Right ventricle myocardium superior (tissue), 1 donor: ENCODE measurements at places on chromosomes 7 and 10.

DNA sequence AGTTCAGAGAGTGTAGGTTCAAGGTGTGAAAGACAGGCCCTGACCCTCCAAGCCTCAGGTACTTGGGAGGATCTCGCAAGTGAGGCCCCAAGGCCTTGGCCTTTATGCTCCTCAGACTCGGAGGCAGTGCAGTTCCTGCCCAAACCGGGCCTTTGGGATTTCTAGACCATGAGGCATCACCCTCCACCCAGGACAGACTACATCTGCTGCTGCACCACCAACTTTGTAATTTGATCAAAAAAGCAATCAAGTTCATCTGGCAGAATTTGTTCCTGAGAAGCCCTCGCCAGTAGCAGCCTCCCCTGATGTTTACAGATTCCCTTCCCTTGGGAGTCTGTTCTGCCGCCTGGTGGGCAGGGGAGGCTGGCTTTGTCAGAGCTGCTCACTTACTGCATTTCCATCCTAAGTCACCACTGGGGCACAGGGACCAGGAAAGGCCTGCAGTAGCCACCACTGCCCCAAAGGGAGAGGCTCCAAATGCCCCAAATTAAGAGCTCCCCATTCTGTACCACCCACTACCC lies 2.1 kb downstream of the CAMK2G start:
- no peak for DNase-seq

- no peak for DNase-seq
Measured at GRCh38 chr7:36918591-36918990, 194.3 kb upstream of the AOAH start.

DNA sequence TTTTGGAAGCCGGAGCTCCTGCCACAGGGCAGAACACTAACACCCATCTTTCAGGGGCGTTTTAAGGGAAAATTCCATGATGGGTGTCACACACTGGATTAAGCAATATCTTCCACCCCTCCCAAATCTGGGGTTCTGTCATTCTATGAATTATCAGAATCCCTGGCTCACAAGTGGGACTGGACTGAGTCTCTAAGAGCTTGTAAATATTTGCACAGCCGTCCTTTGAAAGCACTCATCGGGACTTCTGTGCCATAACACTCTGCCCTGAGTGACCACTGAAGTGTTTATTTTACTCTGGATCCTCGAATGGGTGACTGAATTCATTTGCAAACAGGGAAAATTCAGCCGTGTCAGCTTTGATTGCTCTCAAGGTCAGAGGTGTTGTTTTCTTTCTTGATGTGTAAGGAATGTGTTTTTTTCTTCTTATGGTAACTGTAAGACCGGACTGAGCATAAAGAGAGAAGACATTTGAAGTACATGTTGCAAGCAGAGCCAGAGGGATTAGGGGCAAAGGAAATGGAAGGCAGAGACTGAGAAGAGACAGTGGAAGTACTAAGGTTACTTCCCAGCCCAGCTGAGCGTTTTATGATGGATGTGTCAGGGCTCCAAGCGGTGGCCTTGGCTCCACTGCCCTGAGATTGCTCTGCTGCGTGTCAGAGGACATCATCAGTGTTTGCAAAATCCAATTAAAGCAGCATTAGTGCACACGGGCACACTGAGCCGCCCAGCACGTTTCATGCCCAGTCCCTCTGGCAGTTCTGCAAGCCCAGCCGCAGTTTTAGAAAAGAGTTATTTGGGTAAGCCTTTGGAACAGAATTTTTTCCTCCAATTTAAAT lies 17.7 kb upstream of the GTPBP4 start:
- no peak for DNase-seq

DNA sequence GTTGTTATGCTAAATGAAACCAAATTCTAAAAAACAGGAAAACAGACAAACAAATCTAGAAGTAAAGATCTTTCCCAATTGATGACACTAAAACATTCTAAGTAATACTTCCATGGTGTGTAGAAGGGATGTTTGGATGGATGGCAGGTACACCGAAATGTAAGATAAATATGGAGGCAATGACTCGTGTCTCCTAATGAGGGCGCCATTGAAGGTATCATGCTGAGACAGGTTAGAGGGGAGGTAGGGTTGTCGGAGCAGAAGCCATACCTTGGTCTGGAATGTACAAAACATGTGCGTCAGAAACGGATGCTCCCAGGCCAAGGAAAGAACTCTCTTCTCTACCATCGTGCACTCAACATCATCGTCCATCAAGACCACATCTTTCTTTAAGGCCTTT lies 101.4 kb downstream of the PRKCQ start:
- no peak for DNase-seq

DNA sequence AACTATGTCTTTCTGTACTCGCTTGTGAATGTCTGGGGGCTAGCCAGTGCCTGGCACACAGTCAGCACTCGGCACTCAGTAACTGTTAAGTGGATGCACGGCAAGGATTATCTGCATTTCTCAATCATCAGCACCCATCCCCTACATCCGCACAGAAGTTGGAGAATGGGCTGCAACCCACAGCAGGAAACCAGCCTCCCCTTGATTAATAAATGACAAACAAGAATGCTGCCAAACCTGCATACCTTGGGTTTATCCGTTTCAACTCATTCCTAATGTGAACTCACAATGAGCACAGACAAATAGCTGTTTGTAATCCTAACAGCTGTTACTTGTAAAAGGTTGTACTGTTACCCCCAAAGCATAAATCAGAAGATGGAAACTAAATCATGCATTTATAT lies 28.9 kb downstream of the PPP1R3C start:
- no peak for DNase-seq

GRCh38 chr10:92857904-92858514 lies 9.7 kb downstream of the EXOC6 start:
- DNase-seq, result no peak

GRCh38 chr10:132714986-132715775 lies 70.8 kb downstream of the NKX6-2 start:
- DNase-seq, result peak; percentile 20

DNA sequence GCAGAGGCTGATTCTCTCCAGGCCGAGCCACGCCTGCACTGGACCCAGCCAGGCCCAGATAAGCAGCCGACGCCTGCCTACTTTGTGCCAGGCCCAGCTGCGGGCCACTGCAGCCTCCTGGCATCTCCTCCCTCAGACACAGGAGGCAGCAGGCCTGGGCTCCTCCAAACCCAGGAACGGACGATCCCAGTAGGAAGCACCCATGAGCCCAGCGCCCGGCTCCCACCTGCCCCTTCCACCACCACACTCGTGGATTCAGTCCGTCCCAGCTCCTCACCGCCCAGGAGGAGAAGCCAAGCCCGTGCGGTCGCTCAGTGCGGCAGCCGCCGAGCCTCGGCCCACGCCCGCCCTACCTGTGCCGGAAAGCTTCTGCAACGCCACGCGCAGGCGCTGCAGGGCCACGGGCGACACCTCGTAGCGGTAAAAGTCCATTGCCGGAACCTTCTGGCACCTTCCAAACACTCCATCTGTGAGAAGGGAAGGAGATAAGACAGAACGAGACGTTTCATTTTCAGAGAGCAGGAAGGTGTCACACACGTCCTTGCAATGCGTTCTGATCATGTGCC lies 271.1 kb downstream of the PTPRN2 start:
- no peak for DNase-seq

GRCh38 chr10:86004337-86004736 lies 362.3 kb downstream of the GRID1 start:
- no peak for DNase-seq

- peak; percentile 88 for DNase-seq
Measured at GRCh38 chr7:25846722-25847121, 305.3 kb upstream of the NFE2L3 start.
